ENCODE measurements at places on chromosomes 12 and 14. TPM values are rescaled to one million over a fixed set of nuclear protein-coding genes. Genes with fewer than 3 reads are reported as not detected.

DNA sequence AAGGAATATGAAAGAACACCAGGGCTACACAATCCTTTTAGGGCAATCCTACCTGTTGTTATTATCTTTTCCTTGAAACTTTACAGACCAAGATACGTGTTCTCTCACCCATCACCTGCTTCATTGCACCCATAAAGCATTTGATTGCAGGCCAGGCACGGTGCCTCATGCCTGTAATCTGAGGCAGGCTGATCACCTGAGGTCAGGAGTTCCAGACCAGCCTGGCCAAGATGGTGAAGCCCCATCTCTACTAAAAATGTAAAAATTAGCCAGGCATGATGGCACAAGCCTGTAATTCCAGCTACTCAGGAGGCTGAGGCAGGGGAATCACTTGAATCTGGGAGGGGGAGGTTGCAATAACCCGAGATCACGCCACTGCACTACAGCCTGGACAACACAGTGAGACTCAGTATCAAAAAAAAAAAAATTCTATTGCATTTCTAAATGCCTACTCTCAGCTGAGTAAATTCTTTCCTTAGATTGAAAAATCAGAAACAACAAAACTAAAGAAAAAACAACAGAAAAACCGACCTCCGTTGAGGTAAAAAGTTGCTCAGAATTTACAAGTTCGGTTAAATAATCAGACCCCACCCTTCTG lies 183.7 kb upstream of the TMEM132C start:
- DNase-seq = no peak

DNA sequence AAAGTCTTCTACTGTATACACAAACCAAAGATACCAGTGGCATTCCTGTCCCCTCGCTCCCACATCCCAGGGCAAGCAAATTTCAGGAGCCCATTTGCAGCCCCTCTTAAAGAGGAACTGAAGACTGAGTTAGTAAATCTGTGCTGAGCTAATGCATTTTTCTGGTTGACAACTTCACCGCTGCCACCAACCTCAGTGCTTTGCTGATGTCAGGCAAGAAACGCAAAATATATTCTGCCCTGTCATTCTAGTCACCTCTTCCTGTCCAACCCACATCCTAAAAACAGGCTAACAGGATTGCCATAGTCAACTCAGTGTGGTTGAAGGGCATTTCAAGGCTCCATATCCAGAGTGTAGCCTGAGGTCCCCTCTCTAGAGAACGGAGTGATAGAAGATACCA lies 59.4 kb upstream of the FICD start:
- DNase-seq = no peak

GRCh38 chr12:38350342-38351174 lies 34.0 kb downstream of the ALG10B start:
- DNase-seq = no peak

DNA sequence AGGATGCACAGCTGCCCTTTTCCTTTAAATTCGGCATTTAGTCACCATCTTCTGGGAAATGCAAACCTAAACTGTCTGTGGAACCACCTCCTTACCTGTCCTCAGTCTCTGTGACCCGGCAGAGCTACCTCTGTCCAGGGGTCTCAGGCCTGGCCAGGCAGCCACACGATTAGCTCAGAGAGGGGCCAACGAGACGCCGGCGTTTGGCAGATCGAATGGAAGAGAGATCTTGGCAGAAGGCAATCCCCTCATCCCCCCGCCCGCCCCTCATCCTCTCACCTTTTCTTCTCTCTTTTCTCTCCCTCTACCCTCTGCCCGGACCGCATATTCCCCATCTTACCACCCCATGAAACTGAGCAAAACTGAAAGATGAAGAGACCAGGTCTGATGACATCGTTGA lies 101.0 kb downstream of the PIWIL1 start:
- no peak for DNase-seq

DNA sequence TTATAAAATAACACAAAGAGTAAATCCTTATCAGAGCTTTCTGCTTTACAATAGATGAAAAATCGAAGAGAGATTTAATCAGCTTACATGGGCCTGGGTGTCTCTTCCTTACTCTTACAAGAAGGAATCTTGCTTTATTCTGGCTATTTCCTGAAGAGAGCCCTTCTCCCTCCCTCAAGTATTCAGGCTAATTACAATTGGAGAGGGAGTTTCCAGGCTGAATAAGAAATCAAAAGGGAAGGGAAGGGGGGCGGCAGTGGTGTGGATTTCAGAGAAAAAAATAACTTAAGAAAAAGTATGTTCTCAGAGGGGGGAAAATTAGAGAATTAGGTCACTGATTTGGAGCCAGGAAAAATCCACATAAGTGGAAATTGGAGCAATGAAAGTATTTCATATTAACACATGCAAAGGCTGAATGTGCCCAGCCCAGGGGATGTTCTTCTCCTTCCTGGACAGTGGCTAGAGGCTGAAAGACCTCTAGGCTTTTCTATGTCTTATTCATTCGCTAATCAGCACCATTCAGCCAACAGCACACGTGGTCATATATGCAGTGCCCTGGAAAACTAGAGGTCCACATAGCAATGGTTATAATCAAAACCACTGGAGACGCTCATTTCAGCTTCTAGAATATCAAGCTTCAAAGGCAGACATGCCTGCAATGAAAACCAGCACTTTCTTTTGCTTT lies 158.9 kb upstream of the BTG1 start:
- no peak for DNase-seq

- DNase-seq = no peak
These were observed 179.6 kb upstream of the DIO2 start for GRCh38 chr14:80390906-80391305.

GRCh38 chr14:90850487-90850886 lies 34.3 kb upstream of the TTC7B start:
- DNase-seq = peak; percentile 72

DNA sequence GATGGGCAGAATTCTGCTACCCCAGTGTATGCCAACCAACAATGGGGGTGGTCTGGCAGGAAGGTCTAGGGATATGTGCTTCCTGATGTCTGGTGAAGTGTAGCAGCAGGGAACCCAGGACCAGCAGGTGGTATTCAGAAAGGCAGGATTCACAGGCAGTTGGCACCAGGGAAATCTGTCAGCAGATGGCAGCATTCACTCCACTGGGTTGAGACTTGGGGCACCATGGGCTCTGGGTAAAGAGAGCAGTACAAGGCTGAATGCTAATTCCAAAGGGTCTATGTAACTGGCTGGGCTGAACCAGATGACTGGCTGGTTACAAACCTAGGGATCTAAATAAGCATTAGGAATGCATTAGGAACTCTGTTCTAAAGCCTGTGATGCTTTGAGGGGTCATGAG lies 466.9 kb upstream of the STXBP6 start:
- DNase-seq = peak; percentile 61

DNA sequence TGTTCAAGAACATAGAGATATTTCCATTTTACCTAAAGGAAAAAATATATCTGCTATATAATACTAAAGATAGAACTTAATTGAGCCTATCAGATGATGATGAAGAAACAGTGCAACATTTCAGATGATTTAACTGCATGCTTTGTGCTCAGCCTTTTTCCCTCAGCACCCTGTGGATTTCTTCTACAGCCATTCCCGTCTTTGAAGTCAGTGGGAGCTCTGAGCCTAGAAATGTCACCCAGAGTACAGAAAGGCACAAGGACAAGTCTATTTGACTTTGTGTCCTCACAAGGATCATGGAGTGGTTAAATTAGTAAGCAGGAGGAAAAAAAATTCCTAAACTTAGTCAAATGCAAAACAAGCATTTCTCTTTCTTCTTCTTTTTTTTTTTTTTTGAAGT lies 994.0 kb upstream of the FLRT2 start:
- DNase-seq = no peak

GRCh38 chr12:109630815-109631214 lies 57.2 kb downstream of the MVK start:
- DNase-seq = no peak

DNA sequence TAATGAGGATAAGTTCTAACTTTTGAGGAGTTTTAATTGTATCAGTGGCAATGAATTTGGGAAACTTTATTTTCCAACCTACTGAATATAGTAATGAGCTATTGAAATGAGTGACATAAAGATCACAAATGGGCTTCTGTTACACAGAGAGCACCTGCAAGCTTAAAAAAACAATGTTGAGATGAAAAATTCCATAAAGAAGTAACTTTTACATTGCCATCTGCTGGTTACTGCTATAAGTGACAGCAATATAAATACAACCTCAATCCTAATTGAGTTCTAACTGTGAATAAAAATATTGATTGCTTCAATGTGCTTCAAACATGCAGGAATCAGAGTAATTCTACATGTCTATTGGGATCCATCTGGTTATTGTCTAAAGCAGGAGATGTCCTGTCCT lies 14.2 kb downstream of the WIF1 start:
- no peak for DNase-seq

DNA sequence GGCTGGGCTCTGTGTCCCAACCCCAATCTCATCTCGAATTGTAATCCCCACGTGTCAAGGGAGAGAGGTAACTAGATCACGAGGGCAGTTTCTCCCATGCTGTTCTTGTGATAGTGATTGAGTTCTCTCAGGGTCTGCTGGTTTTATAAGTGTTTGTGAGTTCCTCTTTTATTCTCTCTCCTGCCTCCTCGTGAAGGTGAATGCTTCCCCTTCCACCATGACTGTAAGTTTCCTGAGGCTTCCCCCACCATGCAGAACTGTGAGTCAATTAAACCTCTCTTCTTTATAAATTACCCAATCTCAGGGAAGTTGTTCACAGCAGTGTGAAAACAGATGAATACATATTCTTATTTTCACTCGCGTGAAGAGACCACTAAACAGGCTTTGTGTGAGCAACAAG lies 148.2 kb downstream of the TMEM30B start:
- DNase-seq = no peak

DNA sequence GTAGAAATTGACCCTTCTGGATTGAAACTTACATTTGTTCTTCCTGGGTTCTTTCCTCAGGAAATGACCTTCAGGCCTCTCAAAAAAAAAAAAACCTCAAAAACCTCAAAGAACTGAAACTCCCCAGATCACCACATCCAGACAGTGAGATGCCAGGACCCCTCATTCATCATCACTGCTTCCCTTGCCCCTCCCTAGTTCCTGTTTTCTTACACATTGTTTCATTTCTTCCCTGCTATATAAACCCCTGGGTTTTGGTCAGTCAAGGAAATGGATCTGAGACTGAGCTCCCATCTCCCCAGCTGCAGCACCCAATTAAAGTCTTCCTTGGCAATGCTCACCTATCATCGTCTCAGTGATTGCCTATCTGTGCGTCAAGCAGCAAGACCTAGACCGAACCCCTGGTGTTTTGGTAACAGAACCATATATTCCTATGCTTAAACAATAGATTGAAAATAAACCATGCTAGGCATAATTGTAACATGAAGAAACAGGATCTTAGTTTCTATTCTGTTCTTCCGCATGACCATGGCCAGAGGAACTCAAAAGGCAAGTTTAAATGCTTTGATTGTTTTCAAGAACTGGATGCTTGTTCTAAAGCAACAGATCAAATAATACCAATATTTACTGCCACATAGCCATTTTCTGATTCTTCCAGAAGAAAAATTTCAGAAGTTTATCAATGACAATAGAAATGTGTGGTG lies 108.0 kb upstream of the MAX start:
- no peak for DNase-seq

DNA sequence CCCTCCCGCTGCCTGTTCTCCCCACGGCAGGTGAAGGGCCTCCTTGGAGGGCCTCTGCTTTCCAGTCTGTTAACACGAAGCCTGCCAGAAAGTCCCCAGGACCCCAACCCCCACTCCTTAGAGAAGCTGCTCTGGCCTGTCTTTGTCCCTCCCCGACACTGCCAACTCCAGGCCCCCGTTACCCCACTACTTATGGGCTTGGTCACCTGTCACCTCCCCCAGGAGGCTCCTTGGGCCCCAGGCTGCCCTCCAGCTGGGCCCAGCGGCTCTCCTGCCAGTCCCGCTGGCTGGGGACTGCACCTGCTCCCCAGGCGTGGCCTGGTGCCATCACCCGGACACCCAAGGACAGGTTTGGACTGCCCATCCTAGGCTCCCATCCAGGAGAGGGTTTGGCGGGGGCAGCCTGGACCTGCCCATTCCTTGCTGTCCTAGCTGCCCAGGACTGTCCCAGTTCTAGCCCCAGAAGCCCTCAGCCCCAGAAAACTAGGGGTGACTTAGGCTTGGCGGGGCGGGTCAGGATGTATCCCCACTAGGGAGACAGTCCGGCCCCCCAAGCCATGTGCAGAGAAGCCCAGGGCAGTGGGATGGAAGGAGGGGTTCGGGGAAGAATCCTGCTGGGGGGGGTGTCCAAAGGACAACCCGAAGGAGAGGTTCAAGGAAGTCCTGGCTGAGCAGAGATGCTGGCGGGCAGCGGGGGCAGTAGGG lies 155.7 kb upstream of the C14orf180 start:
- DNase-seq = no peak

GRCh38 chr14:69129264-69129880 lies 23.5 kb downstream of the DCAF5 start:
- peak; percentile 76 for DNase-seq

GRCh38 chr14:21880918-21881317 lies 207.3 kb upstream of the OR4E1 start:
- no peak for DNase-seq

DNA sequence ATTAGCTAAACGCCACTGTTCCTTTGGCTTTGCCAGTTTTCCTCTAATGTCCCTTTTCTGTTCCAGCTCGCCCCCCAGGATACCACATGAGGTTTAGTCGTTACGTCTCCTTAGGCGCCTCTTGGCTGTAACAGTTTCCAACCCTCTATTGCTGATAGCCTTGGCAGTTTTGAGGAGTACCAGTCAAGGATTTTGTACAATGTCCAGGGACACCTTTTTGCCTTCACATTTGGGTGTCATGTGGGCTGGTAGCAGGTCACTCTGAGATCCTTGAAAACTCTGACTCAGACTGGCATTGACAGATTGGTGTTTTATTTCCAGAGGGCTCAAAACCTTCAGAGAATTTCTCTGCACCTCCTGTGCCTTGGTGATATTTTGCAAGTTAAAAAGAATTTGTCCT lies 14.1 kb downstream of the SH2B3 start:
- no peak for DNase-seq

- no peak for DNase-seq
These were observed 22.2 kb downstream of the RASAL1 start for GRCh38 chr12:113113397-113113796.

DNA sequence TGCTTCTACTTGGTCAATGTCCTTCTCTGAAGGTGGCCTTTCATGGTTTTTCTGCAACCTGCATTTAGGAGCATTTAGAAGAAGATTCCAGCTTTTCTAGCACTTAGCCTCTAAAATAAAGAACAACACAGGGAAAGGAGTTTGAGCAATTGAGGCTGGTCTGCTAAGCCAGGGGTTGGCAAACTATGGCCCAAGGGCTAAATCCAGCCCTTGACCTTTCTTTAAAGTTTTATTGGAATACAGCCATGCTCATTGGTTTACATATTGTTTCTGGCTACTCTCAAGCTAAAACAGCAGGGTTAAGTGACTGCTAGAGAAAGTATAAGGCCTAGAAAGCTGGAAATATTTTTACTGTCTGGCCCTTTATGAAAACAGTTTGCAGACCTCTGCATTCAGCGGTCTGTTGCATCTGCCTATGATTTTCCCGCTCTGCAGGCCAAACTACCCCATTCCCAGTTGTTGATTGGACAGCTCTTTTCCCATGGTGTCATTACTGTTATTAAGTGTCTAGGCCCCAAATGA lies 39.3 kb downstream of the SPRING1 start:
- no peak for DNase-seq

- DNase-seq = no peak
These were observed 260.6 kb upstream of the GARIN6 start for GRCh38 chr12:99386907-99387306.

YEATS4 gene
- total RNA-seq = 37.7 TPM

MSRB3 gene
- 1.3 TPM for total RNA-seq

ERO1A gene
- total RNA-seq = 37.1 TPM

GPX2 gene
- total RNA-seq = 0.79 TPM

SLC16A7 gene
- total RNA-seq = 2.2 TPM

TCL1B gene
- total RNA-seq = 3.6 TPM

ASB2 gene
- 0.35 TPM for total RNA-seq

OLR1 gene
- total RNA-seq = not detected

TAS2R9 gene
- not detected for total RNA-seq

CLEC2D gene
- total RNA-seq = 2.3 TPM

Measured in H9 (cell line).